ENCODE measurements at places on chromosomes 11 and 22. TPM values are rescaled to one million over a fixed set of nuclear protein-coding genes. Genes with fewer than 3 reads are reported as not detected.

DLG2 gene
- 1.1 TPM for total RNA-seq

CTSW gene
- 24.9 TPM for total RNA-seq

OR52H1 gene
- total RNA-seq = 0.49 TPM

KCNJ5 gene
- not detected for total RNA-seq

CDC45 gene
- total RNA-seq = 1.2 TPM

PARVG gene
- total RNA-seq = 142 TPM

PVALB gene
- total RNA-seq = not detected

GGT5 gene
- total RNA-seq = 0.14 TPM

KCTD17 gene
- 24.9 TPM for total RNA-seq

APOBEC3A gene
- not detected for total RNA-seq

GRCh38 chr11:72947229-72947628 is 133.0 kb downstream of the ATG16L2 start:
- DNase-seq = no peak

DNA sequence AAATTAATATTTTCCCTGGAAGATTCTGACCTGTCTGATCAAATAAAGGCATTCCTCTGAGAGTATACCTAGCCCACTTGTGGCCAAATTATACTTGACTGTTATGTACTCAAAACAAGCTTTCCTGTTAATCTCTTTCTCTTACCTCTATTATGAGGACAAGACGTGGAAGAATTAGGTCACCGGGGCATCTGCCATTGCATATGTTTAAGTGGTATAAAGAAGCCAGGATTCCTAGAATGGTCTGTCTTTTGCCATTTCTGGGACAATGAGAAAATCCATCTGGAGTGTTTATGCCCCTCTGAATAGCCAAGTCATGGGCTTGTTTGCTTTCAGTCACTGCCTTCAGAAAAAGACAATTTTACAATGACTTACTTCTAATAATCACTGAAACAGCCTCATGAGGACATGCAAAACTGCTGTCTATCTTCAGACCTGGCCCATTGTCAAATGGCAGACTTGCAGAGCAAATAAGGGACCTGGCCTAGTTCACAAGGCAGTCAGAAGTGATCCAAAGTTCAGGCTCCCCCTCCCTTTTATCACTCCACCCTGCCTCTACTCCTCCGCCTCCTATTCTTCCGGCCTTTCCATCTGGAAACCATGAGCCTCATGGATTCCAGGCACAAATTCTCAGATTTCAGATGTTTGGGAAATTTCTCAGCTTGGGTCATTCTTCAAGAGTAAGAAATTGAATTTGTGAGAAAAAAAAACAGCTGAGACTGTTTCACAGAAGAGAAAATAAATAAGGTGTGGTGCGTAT is 128.1 kb upstream of the LDLRAD3 start:
- H3K4me1 ChIP-seq = no peaks in the 10 kb centered on the region
- H3K36me3 ChIP-seq = peaks cover 2% of the 10 kb centered on the region
- DNase-seq = no peak
- H3K4me3 ChIP-seq = no peak overlapping the region
- no peaks in the 10 kb centered on the region for H3K27me3 ChIP-seq

DNA sequence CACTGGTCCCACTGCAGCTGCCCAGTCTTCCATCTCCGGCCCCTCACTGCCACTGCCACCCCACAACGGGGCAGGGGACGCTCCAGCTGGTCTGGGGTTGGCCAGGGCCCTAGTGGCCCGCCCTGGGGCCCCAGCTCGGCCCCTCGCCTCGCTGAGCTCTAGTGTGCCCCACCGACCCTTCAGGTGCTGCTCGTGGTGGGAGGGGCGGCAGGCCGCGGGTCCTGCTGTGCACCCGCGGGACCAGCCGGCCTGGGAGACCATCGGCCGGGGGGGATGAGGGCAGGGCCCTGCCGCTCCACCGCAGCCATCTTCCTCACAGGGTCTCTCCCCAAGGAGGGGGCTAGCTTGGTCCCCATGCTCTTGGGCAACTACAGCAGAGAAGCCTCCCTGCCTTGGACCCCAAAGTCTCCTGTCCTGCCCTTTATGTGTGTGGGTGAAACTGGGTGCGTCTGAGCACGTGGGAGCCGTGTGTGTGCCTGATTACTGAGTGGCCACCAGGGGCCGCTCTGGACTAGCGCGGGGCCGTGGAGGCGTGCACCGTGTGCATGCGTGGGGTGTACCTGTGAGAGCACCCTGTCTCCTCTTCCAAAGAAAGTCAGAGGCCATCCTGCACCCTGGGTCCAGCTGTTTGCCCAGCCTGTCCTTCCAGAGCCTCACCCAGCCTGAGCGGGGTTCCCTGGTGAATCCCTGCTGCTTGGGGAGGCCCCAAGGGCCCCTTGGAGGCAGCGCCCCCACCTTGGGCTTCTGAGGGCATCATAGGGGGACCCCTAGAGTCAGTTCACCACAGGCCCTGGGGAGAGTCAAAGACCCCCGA is 6.0 kb upstream of the ACR start:
- no peaks in the 10 kb centered on the region for H3K36me3 ChIP-seq
- no peaks in the 10 kb centered on the region for H3K4me1 ChIP-seq
- no peak overlapping the region for H3K27ac ChIP-seq
- H3K27me3 ChIP-seq = no peaks in the 10 kb centered on the region
- peak; percentile 66 for DNase-seq
- H3K4me3 ChIP-seq = no peak overlapping the region

DNA sequence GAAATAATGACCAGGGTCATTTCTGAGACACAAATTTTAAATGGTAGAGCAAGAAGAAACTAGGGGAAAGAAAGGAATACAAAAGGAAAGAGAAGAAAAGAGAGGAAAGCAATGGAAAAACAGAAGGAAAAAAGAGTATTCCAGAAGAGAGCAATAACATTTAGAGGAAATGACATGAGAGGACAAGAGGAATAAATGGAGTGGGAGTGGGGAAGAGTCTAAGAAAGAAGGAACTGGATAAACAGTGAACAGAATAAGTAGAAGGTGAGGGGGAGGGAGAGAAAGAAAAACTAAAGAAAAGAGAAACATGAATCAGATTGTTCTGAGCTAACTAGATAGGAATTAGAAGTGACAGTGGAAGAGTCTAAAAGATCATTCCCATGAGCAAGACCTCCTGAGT is 28.4 kb downstream of the PRDM10 start:
- no peaks in the 10 kb centered on the region for H3K4me1 ChIP-seq
- H3K4me3 ChIP-seq = no peak overlapping the region
- no peaks in the 10 kb centered on the region for H3K27me3 ChIP-seq
- H3K36me3 ChIP-seq = no peaks in the 10 kb centered on the region
- no peak for DNase-seq

DNA sequence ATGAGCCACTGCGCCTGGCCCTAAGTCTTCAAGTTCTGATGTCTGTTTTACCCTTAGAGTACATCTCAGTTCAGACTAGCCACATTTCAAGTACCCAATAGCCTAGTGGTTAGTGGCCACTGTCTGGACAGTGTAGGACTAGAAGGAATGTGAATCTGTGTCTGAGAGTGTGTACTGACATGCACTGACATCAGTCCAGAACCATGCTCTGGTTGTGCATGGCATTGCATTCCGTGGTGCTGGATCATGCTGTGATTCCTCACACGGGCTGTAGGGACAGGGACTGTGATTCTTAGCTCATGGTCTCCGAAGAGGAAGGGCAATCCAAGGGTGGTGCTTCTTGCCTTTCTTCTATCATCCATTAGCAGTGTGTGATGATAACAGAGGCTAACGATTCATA is 41.1 kb downstream of the AMOTL1 start:
- H3K4me3 ChIP-seq = no peak overlapping the region
- no peaks in the 10 kb centered on the region for H3K36me3 ChIP-seq
- no peaks in the 10 kb centered on the region for H3K27me3 ChIP-seq
- no peak for DNase-seq
- H3K4me1 ChIP-seq = no peaks in the 10 kb centered on the region

DNA sequence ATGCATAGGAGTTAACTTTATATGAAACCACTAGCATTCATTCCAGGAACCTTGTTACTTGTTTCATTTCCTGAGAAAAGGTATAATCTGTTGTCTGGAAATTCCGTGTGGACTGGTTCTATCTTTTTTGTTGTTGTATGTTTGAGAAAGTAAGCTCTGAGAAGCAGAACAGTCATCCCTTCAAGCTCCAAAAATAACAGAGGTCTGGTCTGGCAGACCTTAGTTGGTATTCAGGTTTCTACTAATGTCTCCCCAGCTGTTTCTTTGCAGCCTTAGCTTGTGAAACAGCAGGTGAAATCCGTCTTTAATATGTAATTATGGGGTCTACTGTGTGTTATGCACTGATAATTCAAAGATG is 2.4 kb downstream of the RNF121 start:
- H3K4me1 ChIP-seq = peaks cover 22% of the 10 kb centered on the region
- no peak overlapping the region for H3K4me3 ChIP-seq
- no peaks in the 10 kb centered on the region for H3K27me3 ChIP-seq
- DNase-seq = no peak
- no peaks in the 10 kb centered on the region for H3K36me3 ChIP-seq

- no peak overlapping the region for H3K27ac ChIP-seq
- H3K36me3 ChIP-seq = no peaks in the 10 kb centered on the region
- no peaks in the 10 kb centered on the region for H3K4me1 ChIP-seq
- no peaks in the 10 kb centered on the region for H3K27me3 ChIP-seq
These were observed 44.2 kb downstream of the LMO1 start for GRCh38 chr11:8219257-8220021.

DNA sequence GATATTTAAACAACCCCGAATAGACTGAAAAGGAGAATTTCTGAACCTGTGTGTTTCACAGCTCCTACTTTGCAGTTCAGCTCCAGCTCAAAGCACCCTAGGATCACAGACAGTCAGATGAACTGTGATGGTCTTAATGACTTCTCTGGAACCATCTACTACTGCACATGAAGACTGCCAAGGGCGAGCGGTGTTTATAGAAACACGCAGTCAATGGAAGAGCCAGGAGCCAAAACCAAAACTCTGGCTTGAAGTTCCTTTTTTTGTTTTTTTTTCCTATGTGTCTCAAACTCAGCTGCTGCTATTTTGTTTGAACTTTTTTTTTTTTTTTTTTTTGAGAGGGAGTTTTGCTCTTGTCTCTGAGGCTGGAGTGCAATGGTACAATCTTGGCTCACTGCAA is 382.6 kb upstream of the SYN3 start:
- H3K27me3 ChIP-seq = no peaks in the 10 kb centered on the region
- H3K27ac ChIP-seq = no peak overlapping the region
- no peaks in the 10 kb centered on the region for H3K36me3 ChIP-seq
- H3K4me3 ChIP-seq = no peak overlapping the region
- DNase-seq = no peak

- H3K4me3 ChIP-seq = no peak overlapping the region
- no peak for DNase-seq
- no peaks in the 10 kb centered on the region for H3K27me3 ChIP-seq
These were observed 36.4 kb downstream of the NRXN2 start for GRCh38 chr11:64686466-64687170.

GRCh38 chr11:61194981-61195695 is 8.2 kb upstream of the PGA3 start:
- no peak overlapping the region for H3K4me3 ChIP-seq
- no peaks in the 10 kb centered on the region for H3K4me1 ChIP-seq
- DNase-seq = no peak
- no peaks in the 10 kb centered on the region for H3K27me3 ChIP-seq

GRCh38 chr11:6022956-6023355 is 7.6 kb downstream of the OR56A1 start:
- H3K27me3 ChIP-seq = no peaks in the 10 kb centered on the region
- no peak overlapping the region for H3K27ac ChIP-seq
- H3K4me1 ChIP-seq = no peaks in the 10 kb centered on the region
- no peak overlapping the region for H3K4me3 ChIP-seq
- DNase-seq = no peak

- H3K36me3 ChIP-seq = no peaks in the 10 kb centered on the region
- H3K27me3 ChIP-seq = no peaks in the 10 kb centered on the region
- H3K27ac ChIP-seq = no peak overlapping the region
- H3K4me1 ChIP-seq = no peaks in the 10 kb centered on the region
- no peak for DNase-seq
These were observed 440.3 kb downstream of the ETS1 start for GRCh38 chr11:128146926-128147605.

DNA sequence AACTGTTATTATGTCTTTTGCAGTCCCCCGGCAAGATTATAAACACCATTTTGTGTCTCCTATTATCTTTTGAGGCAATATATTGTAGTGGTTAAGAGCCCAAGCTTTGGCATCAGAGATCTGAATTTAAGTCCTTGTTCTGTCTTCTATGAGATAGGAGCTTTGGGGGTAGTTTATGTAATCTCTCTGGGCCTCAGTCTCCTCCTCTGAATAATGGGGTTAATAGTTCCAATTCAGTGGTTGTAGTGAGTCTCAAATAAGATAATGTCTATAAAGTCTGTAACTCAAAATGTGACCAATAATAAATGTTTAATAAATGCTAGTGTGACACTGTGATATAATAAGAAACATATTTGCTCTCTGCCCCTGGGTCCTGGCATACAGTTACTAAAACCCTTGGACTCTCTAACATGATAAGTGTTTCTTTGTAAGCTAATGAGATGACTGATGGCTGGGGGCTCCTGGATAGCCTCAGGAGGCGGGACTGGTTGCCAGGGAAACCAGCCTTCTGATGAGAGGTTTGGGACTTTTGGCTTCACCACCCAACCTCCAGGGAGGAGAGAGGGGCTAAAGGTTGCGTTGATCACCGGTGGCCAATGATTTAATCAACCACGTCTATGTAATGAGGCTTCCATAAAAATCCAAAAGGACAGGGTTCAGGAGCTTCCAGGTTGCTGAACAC is 183.4 kb upstream of the MTMR2 start:
- DNase-seq = no peak
- no peaks in the 10 kb centered on the region for H3K36me3 ChIP-seq
- H3K27ac ChIP-seq = peak overlapping the region; percentile 66
- H3K27me3 ChIP-seq = no peaks in the 10 kb centered on the region

- H3K4me3 ChIP-seq = peak overlapping the region; percentile 28
- no peaks in the 10 kb centered on the region for H3K27me3 ChIP-seq
- no peaks in the 10 kb centered on the region for H3K36me3 ChIP-seq
- no peak for DNase-seq
- peak overlapping the region; percentile 56 for H3K27ac ChIP-seq
These were observed 11.0 kb downstream of the PTPRJ start for GRCh38 chr11:47991266-47991830.

- H3K4me1 ChIP-seq = peaks cover 9% of the 10 kb centered on the region
- no peak overlapping the region for H3K27ac ChIP-seq
- H3K27me3 ChIP-seq = no peaks in the 10 kb centered on the region
- no peak for DNase-seq
These were observed 1.9 kb downstream of the TMEM45B start for GRCh38 chr11:129817534-129818051.

GRCh38 chr11:115872416-115872815 is 368.2 kb upstream of the CADM1 start:
- H3K27ac ChIP-seq = no peak overlapping the region
- no peaks in the 10 kb centered on the region for H3K36me3 ChIP-seq
- H3K27me3 ChIP-seq = no peaks in the 10 kb centered on the region
- DNase-seq = no peak

DNA sequence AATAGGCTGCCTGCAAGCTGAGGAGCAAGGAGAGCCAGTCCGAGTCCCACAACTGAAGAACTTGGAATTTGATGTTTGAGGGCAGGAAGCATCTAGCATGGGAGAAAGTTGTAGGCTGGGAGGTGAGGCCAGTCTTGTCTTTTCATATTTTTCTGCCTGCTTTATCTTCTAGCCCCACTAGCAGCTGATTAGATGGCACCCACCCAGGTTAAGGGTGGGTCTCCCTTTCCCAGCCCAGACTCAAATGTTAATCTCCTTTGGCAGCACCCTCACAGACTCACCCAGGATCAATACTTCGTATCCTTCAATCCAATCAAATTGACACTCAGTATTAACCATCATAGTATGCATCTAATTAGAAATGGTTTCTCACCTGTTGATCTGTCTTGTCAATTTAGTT is 5.0 kb upstream of the COX8A start:
- H3K4me1 ChIP-seq = no peaks in the 10 kb centered on the region
- H3K4me3 ChIP-seq = no peak overlapping the region
- no peaks in the 10 kb centered on the region for H3K27me3 ChIP-seq
- H3K27ac ChIP-seq = no peak overlapping the region
